Activated B cell treated with CpG ODN at 0.5 μM for 24 hours (primary cell): ENCODE measurements at places on chromosomes 6 and 20. TPM values are rescaled to one million over a fixed set of nuclear protein-coding genes. Genes with fewer than 3 reads are reported as not detected.

Gene NKAPL
- 0.29 and 0.35 TPM in 2 replicates for total RNA-seq

DNA sequence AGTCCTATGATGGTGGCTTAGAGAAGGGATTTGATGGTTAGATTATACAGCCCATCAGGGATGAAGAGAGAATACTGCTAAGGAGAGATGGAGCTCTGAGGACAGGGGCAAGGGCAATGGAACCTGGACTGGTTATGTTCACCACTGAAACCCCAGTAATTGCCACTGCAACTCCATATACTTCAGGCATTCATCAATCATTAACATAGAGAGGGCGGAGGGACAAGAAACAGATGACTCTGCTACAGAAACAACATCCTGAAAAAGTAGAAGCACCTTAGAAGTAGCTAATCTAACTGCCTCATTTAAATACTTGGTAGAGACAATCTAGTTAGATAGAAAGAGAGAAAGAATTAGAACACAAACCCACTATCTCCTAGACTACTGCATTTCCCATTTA is 89.8 kb downstream of the MDN1 start:
- DNase-seq, result no peak

- no peak for DNase-seq
Observed at GRCh38 chr20:21623074-21623780, 82.2 kb upstream of the PAX1 start.

Gene RAET1G
- not detected in 2 replicates for total RNA-seq

- DNase-seq, result no peak
Observed at GRCh38 chr6:55666606-55667225, 87.7 kb upstream of the HMGCLL1 start.

Gene CALHM6
- 15.0 and 16.5 TPM in 2 replicates for total RNA-seq

DNA sequence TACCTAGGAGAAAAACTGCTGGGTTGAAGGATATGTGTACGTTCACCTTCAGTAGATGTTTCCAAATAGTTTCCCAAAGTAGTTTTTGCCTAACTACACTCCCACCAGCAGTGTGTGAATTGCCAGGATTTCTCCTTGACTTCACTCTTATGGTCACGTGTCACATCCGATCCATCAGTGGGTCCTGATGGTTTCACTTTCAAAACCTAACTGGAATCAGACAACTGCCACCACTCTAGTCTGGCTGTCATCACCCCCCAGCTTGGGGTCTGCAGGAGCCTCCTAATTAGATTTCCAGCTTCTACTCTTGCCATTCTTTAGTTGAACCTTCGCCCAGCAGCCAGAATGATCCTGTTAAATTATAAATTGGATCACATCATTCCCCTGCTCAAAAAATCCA is 8.5 kb upstream of the SLC12A5 start:
- no peak for DNase-seq

Gene NHSL1
- 1.0 and 1.4 TPM in 2 replicates for total RNA-seq

Gene C6orf163
- 5.7 and 6.8 TPM in 2 replicates for total RNA-seq

DNA sequence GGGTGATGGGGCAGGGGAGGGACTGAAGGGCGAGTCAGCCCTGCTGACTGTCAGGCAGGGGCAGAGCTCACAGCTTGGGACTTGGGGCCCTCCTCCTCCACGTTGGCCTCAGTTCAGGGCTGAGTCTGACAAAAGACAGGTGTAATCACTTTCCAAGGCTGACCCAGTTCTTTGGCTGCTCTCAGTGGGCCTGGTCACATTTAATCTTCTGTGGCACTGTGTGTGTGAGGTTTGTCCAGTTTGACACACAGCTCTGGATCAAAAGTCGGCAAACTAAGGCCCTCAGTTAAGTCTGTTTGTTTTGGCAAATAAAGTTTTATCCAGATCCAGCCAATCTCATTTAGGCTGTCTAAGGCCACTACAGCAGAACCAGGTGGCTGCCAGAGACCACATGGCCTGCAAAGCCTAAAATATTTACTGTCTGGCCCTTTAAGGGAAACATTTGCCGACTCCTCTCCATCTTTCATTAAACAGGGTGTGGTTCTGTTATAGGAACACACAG is 5.1 kb upstream of the MAP1LC3A start:
- no peak for DNase-seq

- DNase-seq, result no peak
Observed at GRCh38 chr6:170516783-170517616, 36.1 kb downstream of the PSMB1 start.

GRCh38 chr6:37501632-37502491 is 2.2 kb upstream of the CCDC167 start:
- no peak for DNase-seq

- DNase-seq, result peak; percentile 48
Observed at GRCh38 chr6:108117427-108118358, 43.2 kb upstream of the OSTM1 start.

Gene SNRNP48
- 15.4 and 18.7 TPM in 2 replicates for total RNA-seq

Gene CLPSL2
- total RNA-seq, result not detected in 2 replicates
